ENCODE measurements at places on chromosomes 1 and 21. TPM values are rescaled to one million over a fixed set of nuclear protein-coding genes. Genes with fewer than 3 reads are reported as not detected.

GRCh38 chr1:95311014-95311413, 77.0 kb downstream of the RWDD3 start:
- no peak overlapping the region for H3K4me3 ChIP-seq
- peaks cover 31% of the 10 kb centered on the region for H3K27me3 ChIP-seq
- no peaks in the 10 kb centered on the region for H3K4me1 ChIP-seq
- no peak overlapping the region for H3K27ac ChIP-seq

- H3K4me3 ChIP-seq: no peak overlapping the region
- H3K27ac ChIP-seq: no peak overlapping the region
- H3K4me1 ChIP-seq: no peaks in the 10 kb centered on the region
These were observed 566.0 kb downstream of the AJAP1 start for GRCh38 chr1:5220421-5220820.

GRCh38 chr1:185442050-185442449, 125.0 kb upstream of the IVNS1ABP start:
- DNase-seq: no peak
- peaks cover 10% of the 10 kb centered on the region for H3K4me1 ChIP-seq
- H3K27ac ChIP-seq: no peak overlapping the region
- H3K36me3 ChIP-seq: no peaks in the 10 kb centered on the region
- H3K27me3 ChIP-seq: no peaks in the 10 kb centered on the region

- no peaks in the 10 kb centered on the region for H3K4me1 ChIP-seq
- peaks cover 60% of the 10 kb centered on the region for H3K27me3 ChIP-seq
- no peaks in the 10 kb centered on the region for H3K36me3 ChIP-seq
- no peak overlapping the region for H3K27ac ChIP-seq
- no peak for DNase-seq
These were observed 28.6 kb upstream of the AVPR1B start for GRCh38 chr1:206145771-206146290.

DNA sequence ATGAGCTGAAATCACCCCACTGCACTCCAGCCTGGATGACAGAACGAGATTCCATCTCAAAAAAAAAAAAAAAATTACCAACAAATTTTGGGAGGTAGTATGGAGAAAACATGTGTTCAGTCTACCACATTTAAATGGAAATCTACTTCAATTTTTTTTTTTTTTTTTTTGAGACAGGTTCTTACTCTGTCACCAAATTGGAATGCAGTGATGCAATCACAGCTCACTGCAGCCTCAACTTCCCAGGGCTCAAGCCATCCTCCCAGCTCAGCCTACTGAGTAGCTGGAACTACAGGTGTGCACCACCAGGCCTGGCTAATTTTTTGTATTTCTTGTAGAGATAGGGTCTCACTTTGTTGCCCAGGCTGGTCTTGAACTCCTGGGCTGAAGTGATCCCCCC, 82.1 kb downstream of the GFI1 start:
- no peaks in the 10 kb centered on the region for H3K27me3 ChIP-seq
- DNase-seq: peak; percentile 39
- no peak overlapping the region for H3K27ac ChIP-seq
- H3K4me3 ChIP-seq: no peak overlapping the region
- no peaks in the 10 kb centered on the region for H3K36me3 ChIP-seq
- H3K4me1 ChIP-seq: no peaks in the 10 kb centered on the region

DNAJC6 gene
- 7.9 TPM for total RNA-seq

- peaks cover 10% of the 10 kb centered on the region for H3K4me1 ChIP-seq
- no peak overlapping the region for H3K4me3 ChIP-seq
- no peaks in the 10 kb centered on the region for H3K27me3 ChIP-seq
- DNase-seq: no peak
- no peaks in the 10 kb centered on the region for H3K36me3 ChIP-seq
These were observed 13.0 kb downstream of the PCNX2 start for GRCh38 chr1:233282582-233282886.

DNA sequence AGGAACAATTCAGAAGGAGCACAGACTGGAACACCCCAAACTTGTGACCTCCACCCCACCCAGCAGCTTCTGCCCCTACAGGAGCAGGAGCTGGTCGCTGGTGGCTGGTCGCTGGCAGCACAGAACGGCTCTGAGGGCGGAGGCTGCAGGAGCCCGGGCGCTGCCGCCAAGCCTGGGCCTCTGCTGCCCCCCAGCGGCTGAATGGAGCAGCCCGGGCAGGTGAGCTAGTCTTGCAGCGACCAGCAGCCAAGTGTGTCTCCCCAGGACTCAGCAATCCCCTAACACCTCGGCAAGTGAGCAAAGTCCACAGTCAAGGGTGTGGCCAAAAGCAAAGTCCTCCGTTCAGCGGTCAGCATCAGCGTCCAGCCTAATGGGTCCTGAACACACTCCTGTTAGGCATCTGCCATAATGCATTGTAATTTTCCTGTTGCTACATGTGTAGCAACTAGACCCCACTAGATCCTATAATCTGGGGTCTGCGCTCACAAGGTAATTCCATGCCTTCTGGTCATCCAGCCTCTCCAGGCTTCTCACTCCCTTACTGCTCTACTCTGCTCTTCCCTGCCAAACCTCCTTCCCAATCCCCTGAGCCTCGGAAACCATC, 12.1 kb upstream of the GJB5 start:
- DNase-seq: peak; percentile 77
- no peaks in the 10 kb centered on the region for H3K36me3 ChIP-seq
- H3K27me3 ChIP-seq: no peaks in the 10 kb centered on the region
- peak overlapping the region; percentile 20 for H3K27ac ChIP-seq

DNA sequence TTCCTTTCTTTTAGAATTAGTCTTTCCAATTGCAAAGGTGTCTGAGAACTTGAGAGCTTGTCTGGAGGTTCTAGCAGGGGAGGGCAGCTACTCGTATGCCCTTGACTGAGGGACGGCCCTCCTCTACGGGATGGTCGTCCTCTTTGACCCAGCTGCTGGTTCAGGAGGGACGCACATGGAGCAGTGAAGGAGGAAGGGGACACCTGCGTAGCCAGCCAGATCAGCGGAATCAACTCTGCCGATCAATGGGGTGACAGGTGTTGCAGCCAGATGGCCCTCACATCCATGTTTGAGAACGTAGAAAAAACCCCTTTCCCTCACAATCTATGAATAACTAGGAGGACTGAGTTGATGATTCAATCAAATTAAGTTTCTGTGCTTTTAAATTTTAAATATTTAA, 15.7 kb upstream of the A3GALT2 start:
- peaks cover 74% of the 10 kb centered on the region for H3K36me3 ChIP-seq
- peak overlapping the region; percentile 85 for H3K27ac ChIP-seq
- no peak for DNase-seq
- H3K4me3 ChIP-seq: no peak overlapping the region

DNA sequence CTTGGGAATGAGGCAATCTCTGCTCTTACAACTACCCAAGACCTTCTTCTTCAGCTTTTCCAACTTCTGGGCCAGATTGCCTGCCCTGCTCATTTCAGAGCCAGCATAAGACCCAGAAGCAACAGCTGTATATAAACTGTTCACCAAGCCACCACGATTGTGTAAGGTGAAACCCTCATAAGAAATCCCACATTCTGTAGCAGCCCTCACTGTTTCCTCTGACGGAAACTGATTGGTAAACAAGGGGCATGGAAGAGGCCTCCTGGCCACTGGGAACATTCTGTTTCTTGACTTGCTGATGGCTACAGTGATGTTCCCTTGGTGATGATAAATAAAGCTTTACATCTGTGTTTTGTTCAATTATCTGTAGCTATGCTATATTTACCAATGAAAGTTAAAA, 39.7 kb upstream of the EXO1 start:
- no peaks in the 10 kb centered on the region for H3K36me3 ChIP-seq
- no peak overlapping the region for H3K27ac ChIP-seq
- no peak for DNase-seq
- no peak overlapping the region for H3K4me3 ChIP-seq
- peaks cover 15% of the 10 kb centered on the region for H3K4me1 ChIP-seq

DNA sequence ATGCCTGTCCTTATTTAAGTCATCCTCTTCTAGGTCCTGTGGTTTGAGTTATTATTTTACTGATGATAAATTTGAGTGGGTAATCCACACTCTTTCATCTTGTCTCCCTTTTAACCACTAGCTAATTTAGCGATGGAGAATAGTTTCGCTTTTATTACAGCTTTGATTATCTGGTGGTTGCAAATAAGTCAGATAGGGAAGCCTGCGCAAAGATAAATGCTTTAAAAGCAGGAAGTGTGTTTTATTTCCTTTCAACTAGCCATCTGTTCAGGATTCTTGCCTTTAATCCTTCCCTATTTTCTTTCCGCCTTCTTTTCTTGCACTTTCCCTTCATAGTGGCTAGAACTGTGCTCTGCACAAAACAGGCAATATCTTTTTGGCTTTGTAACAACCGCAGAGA, 129.0 kb downstream of the TGFB2 start:
- peaks cover 41% of the 10 kb centered on the region for H3K4me1 ChIP-seq
- H3K27ac ChIP-seq: no peak overlapping the region
- H3K36me3 ChIP-seq: no peaks in the 10 kb centered on the region
- H3K27me3 ChIP-seq: no peaks in the 10 kb centered on the region

GRCh38 chr1:164709126-164709525, 150.1 kb downstream of the PBX1 start:
- DNase-seq: no peak
- no peak overlapping the region for H3K27ac ChIP-seq
- H3K4me3 ChIP-seq: no peak overlapping the region
- no peaks in the 10 kb centered on the region for H3K36me3 ChIP-seq
- H3K27me3 ChIP-seq: no peaks in the 10 kb centered on the region
- H3K4me1 ChIP-seq: peaks cover 22% of the 10 kb centered on the region

Data from MCF 10A (cell line).